ENCODE measurements at places on chromosomes 4 and X. TPM values are rescaled to one million over a fixed set of nuclear protein-coding genes. Genes with fewer than 3 reads are reported as not detected.

FRMPD4 gene
- polyA plus RNA-seq = not detected

CCKAR gene
- not detected for polyA plus RNA-seq

TAF7L gene
- not detected for polyA plus RNA-seq

DRP2 gene
- polyA plus RNA-seq = not detected

AWAT2 gene
- polyA plus RNA-seq = not detected

F9 gene
- not detected for polyA plus RNA-seq

DEFB131A gene
- not detected for polyA plus RNA-seq

TREX2 gene
- 0.84 TPM for polyA plus RNA-seq

XAGE1A gene
- not detected for polyA plus RNA-seq

CFI gene
- polyA plus RNA-seq = not detected

MAGEA12 gene
- polyA plus RNA-seq = not detected

TCEAL2 gene
- not detected for polyA plus RNA-seq

NXF2 gene
- not detected for polyA plus RNA-seq

NLRP2B gene
- polyA plus RNA-seq = not detected
